ENCODE measurements at places on chromosomes 13 and 19.

GRCh38 chr19:53182202-53182601 is 11.0 kb downstream of the ZNF665 start:
- no peak for DNase-seq

GRCh38 chr19:42254089-42254849 is 659 bp downstream of the ERF start:
- no peak for DNase-seq

- no peak for DNase-seq
These were observed 106.2 kb upstream of the LSM14A start for GRCh38 chr19:34066007-34066643.

DNA sequence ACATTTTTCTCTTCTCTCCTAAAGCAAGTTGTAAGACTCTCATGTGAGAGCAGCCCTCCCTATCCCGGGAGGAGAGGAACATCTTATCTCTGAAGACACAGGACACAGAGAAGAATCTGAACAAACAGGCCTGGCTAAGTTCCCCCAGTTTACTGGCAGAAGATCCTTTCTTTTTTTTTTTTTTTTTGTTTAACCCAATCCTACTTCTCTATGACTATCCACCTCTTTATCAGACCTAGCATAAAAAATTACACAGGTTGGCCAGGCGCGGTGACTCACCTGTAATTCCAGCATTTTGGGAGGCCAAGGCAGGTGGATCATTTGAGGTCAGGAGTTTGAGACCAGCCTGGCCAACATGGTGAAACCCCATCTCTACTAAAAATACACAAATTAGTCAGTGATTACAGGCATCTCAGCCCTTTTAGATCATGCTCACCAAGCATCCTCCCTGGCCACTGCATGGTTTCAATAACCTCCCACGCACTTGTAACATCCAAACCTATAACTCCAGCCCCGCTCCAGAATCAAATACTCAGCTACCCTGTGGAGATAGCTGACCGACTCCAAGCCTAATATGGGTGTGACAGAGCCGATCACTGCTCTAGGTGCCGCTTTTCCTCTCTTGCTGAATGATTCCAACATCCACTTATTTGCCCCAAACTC is 27.3 kb upstream of the MUC16 start:
- no peak for DNase-seq

GRCh38 chr13:21436582-21436981 is 22.5 kb downstream of the ZDHHC20 start:
- DNase-seq: no peak

- no peak for DNase-seq
These were observed 57.9 kb downstream of the THSD1 start for GRCh38 chr13:52348071-52348470.

DNA sequence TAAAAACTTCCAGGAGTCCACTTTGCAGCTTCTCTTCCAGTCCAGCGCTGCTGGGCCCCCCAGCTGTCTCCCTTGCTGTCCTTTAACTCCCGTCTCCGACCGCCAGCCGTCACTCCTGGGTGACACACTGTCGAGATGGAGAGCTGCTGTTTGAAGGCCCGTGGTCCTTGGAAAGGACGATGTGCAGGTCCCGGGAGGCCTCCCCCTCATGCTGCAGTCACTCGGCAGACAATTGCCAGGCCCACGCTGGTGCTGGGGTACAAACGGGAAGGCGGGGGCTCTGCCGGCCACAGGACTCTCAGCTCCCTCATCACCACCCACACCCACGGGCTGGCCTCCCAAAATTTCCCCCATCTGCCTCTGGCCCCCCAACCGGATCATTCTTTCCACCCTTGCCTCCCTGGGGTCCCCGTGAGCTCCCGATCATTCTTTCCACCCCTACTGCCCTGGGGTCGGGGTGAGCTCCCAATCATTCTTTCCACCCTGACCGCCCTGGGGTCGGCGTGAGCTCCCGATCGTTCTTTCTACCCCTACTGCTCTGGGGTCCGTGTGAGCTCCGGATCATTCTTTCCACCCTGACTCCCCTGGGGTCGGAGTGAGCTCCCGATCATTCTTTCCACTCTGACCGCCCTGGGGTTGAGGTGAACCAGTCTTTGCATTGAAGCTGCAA is 16.0 kb upstream of the ZNF554 start:
- DNase-seq: no peak
